Activated T-helper 17 cell treated with anti-CD3 and anti-CD28 coated beads, Interleukin-2, amount 50 U/mL, for 72 hours (primary cell): ENCODE measurements at places on chromosomes 6 and 20. TPM values are rescaled to one million over a fixed set of nuclear protein-coding genes. Genes with fewer than 3 reads are reported as not detected.

The PLCB1 gene
- total RNA-seq, result 3.0 TPM

The TGM2 gene
- 0.19 TPM for total RNA-seq

The IRF4 gene
- total RNA-seq, result 704 TPM

The KIF13A gene
- not detected for total RNA-seq

The ID4 gene
- total RNA-seq, result not detected

The ZNF133 gene
- total RNA-seq, result 8.4 TPM

The SEC63 gene
- 72.6 TPM for total RNA-seq

The NHLRC1 gene
- total RNA-seq, result not detected

The PPP1R3G gene
- 0.05 TPM for total RNA-seq

The SLC52A3 gene
- not detected for total RNA-seq

The MRAP2 gene
- not detected for total RNA-seq

The TP53TG5 gene
- total RNA-seq, result 0.11 TPM

DNA sequence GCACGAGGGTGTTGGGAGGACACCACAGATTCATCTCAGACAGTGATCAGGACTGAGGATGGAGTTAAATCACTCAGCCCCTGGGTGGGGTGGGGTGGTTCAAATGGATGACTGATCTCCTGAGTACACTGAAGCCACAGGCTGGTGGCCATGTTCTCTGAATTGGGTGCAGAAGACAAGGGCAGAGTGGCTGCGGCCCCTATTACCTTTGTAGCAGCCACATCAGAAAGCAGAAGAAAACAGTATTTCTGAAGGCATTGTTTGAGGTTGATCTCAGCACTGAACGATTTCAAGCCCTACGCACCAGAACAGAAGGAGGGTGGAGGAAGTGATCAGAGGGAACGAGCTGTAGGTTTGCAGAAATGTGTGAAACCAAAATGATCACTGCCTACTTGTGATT is 71.6 kb downstream of the SH3BGRL2 start:
- peak; percentile 68 for ATAC-seq

DNA sequence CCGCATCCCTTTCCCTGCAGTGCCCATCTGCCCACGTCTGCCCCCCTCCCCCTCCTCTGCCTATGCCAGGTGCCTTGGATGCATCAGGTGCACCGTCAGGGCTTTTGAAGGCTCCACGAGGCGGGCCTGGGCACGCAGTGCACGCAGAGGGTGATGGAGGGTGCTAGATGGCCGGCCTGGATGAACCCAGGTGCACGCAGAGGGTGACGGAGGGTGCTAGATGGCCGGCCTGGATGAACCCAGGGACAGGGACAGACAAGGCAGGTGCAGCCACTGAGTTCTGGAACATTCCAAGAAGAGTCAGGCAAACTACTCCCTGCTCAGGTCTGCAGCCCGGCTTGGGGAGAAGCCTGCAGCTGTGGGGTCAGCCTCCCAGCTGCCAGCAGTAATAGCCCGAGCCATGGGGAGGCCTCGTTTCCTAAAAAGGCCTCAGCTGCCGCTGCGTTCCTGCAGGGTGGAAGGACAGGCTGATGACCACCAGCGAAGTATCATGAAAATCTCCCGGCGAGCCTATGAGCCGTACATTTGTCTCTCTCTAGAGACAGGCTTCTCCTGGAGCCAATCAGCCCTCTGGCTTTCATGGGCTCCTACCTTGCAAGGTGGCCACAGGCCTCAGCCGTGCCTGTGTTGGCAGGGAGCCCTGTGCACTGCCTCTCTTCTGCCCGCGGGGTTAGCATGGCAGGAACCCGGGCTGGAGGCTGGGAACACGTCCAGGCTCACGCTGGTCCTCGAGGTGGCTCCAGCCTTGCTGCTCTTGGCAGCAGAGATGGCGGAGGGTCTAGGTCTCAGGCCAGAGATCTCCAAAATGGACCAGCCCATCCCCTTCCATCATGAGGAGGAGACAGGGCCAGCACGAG is 29.6 kb downstream of the NTSR1 start:
- no peak for ATAC-seq

DNA sequence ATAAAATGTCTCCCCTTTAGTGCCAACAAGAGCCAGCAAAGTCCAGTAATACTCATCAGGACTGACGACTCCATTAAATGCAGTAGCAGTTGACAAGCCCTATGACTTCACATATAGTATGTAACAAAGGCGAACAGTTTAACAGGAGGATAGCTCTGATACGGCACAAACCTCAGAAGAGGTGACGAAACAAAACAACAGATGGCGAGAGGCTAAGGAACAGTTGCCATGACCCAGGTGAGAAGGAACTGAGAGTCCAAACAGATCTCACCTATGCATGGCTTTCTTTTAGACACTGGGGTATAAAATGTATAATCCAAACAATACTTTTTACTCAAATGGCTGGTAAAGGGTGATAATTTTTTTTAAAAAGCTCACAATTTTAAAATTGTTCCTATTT is 37.1 kb downstream of the SYNE1 start:
- ATAC-seq, result no peak

- peak; percentile 55 for ATAC-seq
Measured at GRCh38 chr6:21265730-21266044, 327.9 kb upstream of the SOX4 start.

DNA sequence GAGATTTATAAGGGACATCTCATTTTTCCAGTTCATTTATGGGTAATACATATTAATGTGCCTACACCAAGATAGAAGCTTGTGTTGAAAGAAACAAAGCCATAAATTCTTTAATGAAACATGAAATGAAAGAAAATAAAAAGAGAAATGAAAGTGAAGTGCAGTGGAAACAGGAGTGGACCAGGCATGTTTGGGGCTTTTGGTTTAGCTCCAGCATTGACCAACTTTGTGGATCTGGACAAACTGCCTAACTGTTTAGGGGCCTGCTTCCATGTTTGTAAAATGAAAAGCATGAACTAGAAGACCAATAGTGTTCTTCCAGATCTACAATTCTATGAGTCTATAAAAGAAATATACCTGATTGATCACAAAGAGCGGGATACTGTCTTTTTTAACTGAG is 124.9 kb downstream of the GJA10 start:
- no peak for ATAC-seq

DNA sequence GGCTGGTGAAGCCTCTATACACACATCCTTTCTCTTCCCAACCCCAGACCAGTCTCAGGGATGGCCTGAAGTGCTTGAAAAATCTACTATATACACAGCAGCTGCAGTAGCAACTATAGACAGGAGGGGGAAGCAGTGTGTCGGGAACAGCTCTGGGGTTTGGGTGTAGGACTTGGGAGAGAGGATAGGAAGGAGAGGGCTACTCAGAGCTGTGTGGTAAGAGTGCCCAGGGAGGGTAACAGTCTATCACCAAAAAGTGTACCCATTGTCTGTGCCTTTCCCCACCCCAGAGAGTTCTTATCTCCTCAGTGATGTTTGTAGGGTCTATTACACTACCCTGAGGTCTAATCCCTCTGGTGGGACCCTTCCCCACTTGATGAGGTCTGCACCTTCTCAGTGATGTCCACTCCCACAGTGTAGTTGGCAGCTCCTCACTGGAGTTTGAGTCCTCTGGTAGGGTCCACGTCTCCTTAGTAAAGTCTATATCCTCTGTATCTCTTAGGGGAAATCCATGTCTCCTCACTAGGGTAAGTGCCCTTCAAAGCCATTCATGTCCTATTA is 1.5 kb upstream of the GGT7 start:
- ATAC-seq, result peak; percentile 20

- no peak for ATAC-seq
Measured at GRCh38 chr20:2709205-2709981, 16.8 kb downstream of the EBF4 start.

DNA sequence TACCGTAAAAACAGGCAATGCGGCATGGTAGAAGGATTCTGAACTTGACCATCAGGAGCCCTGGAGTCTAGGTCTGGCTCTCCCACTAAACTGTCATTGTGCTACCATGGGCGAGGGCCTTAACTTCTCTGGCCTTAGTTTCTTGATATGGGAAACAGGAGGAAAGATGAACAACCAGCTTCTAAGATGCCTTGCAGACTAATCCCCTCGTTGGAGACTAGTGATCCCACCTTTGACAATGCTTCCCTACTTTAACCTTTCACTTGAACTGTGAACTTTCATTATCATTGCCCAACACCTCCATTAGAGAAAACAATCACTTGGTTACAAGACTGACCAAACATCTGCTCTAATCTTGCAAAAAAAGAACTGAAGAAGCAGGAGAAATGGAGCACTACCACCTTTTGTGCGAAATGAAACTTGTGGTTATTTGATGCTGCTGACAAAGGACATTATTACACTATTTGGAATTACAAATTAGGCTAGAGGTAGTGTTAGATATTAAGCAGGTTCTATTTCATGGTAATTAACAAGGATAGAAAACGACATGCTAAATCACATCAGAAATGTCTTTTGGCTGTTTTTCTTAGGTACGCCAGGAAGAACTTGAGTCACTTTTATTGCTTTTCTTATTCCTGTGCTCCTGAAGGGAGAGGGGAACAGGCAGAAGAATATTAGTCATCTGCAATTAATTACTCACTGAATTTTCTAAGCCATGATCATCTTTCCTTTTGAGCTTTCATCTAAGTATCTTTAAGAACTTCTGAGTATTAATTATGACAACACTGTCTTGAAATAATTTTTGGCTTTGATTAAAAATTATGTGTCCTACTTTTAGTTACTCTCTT is 39.1 kb upstream of the ARHGAP18 start:
- peak; percentile 18 for ATAC-seq

GRCh38 chr20:8095648-8096572 is 36.2 kb upstream of the PLCB1 start:
- no peak for ATAC-seq

DNA sequence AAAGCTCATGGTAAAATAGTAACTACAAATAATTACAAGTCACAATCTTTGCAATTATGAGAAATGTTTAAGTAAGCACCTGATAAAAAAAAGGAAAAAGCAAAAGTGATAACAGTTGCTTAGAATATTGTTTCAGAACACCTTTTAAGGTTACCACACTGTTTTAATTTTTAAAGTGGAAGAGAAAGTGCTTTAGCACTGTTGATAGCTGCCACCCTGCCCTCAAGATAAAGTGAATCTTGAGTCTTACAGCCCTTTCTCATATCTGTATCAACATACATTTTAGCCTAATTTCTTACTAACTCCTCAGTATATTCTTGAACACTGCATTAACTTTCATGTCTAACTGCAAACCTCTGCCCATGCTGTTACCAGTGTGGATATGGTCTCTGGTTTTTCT is 127.3 kb upstream of the THEMIS start:
- ATAC-seq, result no peak

DNA sequence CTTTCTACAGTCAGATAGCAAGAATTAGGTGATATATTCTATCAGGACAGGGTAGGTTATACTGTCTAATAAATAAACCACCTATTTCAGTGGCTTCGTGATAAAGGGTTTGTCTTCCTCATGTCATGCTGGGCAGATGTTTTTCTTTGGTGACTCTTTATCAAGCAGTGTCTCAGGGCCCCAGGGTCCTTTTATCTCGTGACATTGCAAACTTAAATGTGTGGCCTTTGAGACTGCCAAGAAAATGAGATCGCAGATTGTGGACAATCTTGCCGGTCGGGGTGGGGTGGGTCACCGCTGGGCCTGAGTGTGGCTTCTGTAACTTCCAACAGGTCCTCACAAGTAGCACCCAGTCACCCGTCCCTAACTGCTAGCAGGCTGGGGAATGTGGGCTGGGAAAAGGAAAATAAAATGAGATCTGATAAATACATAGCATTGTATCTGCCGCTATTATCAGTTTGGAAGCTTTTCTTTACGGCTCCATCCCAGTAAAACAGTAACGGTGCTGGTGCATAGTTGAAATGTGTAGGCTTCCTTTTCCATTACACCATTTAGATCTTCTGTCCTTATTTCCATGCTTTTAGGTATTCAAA is 50.5 kb upstream of the BMP6 start:
- ATAC-seq, result no peak

DNA sequence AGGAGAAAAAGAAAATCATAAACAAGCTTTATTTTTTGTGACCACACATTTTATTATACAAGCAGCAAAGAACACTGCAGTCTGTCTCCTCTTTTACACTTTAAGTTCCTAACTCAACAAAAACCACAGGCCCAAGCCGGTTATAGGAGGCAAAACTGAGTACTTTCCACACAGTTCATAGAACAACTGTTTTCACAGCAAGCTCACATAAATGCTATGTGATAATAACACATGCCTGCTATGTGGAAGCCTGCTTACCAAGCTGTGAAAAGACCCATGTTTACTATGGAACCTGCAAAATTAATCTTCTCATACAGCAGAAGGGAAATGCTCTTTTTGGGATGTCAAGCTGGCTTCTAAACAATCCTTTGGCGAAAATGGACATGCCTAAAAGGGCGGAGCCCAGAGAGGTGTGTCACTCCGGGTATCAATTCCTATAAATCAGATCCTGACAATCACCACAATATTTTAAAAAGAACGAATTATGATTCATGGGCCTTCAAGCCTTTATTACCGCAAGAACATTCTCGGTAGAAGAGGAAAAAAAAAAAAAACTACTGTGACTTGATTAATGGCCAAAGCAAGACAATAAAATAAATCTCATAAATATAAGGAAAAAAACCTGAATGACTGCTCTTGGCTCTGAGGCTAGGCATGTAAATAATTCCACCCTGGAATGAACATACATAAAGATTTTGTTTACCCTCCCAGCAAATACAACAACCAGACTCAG is 2.6 kb downstream of the TRERF1 start:
- no peak for ATAC-seq

DNA sequence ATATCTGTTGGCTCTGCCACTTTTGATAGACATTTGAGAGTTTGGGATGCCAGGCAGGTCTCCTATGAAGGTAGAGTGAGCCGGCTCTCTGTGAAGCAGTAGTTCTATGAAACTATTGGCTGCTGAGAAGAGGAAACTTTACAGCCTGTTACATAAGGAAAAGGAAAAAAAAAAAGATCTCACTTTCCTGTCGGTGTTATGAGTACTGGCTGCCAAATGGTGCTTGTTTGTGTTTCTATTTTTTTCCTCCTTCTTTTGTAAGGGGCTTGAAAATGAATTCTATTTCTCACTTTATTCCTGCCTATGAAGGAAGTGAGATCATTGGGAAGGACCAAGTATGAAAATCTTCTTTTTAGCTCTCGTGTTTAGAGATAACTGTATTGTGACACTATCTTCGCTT is 73.1 kb upstream of the CLDN20 start:
- no peak for ATAC-seq

- ATAC-seq, result no peak
Measured at GRCh38 chr20:60250251-60250650, 292.0 kb downstream of the CDH26 start.

- peak; percentile 33 for ATAC-seq
Measured at GRCh38 chr6:31158863-31159855, 770 bp downstream of the TCF19 start.

- peak; percentile 93 for ATAC-seq
Measured at GRCh38 chr6:89281779-89282246, 33.3 kb downstream of the GABRR2 start.

DNA sequence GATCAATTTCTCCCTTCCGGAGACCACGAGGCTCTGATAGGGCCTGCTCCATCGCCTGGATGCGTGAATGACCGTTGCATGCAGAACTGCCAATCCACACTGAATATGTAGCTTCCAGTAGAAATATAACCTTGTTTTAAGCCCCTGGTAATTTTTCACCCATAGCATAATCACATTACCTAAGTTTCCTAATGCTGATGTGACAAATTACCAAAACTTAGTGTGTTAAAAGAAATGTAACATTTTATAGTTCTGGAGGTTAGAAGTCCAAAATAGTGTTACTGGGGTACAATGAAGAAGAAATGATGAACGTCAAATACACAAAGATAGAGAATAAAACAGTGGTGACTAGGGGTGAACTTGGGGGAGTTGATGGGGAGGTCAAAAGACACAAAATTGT is 22.0 kb upstream of the SIRPD start:
- no peak for ATAC-seq

- no peak for ATAC-seq
Measured at GRCh38 chr6:30515106-30515505, 25.8 kb downstream of the HLA-E start.
